ENCODE measurements at places on chromosomes 2 and 18. TPM values are rescaled to one million over a fixed set of nuclear protein-coding genes. Genes with fewer than 3 reads are reported as not detected.

DNA sequence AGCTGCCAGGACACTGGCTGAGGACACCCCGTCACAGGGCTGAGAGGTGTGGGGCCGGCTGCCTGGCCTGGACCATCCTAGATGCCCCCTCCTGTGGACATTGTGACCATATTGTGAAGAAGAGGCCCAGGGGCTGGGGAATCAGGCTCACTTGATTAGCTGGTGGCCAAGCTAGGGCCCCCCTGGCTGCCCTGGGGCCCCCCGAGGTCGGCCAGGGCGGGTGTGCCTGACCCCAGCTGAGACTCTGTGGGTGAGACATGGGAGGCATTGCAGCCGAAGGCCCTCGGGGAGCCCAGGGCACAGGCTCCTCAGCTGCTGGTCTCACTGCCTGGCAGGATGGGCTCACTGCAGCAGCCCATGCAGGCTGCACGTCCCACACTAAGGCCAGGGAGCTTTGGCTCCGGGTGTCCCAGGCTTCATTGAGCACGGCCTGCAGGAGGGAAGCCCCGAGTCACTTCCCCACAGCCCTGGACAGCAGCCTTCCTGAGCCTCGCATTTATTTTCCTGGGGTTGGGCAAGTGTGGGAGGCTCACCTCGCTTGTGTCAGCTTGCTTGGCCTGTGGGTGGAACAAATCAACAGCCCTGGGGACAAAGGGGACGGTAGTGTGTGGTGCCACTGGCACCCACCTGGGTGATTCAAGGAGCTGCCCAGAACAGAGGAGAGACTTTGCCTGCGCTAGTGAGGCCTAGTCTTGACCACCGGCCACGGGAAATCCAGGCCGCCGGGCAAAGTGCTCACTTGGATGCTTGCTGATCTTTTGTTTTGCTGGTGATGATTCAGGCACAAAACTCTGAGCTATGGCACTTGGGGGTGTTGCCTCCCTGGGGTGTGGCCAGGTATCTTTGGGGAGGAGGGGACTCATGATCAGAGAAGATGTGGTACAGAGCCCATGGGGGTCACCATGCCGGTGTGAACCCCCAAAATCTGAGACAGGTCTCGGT, 1.3 kb downstream of the GAL3ST2 start:
- no peak for DNase-seq

DNA sequence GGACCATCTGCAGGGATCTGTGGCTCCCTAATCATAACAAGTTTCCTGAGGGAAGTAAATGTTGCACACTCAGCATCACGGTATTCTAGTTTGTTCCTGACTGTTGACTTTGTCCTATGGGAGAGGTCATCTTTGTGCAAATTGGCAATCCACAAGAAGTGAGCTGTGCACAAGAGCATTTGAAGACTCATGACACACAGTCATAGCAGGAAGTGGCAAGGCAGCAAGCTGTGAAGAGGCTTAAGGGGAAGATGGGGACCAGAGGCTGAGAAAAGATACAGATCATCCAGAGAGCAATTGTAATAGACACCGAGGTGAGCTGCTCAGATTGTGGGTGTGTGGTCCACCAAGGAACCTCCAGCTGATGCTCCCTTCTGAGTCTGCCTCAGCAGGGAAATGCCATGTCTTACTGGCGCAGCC, 2.7 kb downstream of the TNP1 start:
- DNase-seq: no peak

GRCh38 chr18:70384181-70384790, 95.4 kb downstream of the SOCS6 start:
- DNase-seq: no peak

- no peak for DNase-seq
Observed at GRCh38 chr2:2791031-2791430, 460.0 kb upstream of the MYT1L start.

- peak; percentile 20 for DNase-seq
Observed at GRCh38 chr18:50429207-50429948, 54.5 kb downstream of the SKA1 start.

DNA sequence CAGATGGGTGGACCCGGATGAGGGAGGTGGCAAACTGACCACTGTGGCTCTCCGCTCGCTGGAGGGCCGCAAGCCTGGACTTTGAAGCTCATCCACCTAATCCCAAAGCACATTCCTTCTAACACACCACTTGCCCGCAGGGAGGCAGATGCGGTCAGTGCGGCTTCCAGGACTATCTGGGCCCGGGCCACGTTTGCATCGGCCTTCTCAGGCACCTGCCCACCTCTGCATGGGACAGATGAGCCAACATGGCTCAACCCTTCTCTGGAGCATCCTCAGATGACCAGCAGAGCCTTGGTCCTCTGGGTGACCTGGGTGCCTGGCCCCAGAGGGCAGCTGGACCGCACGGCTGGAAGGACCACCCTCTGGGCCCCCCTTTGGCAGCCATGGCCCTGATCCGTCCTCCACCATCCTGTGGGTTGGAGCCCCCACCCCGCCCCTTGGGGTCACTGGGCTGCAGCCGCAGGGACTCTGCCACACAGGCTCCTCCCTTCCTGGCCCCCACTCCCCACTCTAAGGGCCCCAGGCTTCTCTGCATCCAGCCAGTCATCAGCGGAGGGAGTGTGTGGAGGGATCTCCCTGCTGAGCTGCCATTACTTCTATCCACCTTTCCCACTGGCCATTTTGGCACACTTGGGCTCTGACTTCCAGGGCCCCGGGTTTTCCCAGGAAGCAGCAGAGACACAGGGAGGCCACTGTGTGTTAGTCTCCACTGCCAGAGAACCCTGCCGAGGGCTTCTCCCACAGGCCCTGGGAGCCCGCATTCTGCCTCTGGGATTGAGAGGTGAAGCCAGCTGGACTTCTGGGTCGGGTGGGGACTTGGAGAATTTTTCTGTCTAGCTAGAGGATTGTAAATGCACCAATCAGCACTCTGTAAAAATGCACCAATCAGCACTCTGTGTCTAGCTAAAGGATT, 12.3 kb downstream of the HDAC4 start:
- no peak for DNase-seq

GRCh38 chr2:231710799-231711676, 2.7 kb downstream of the PTMA start:
- DNase-seq: no peak

The LIMS4 gene
- 1.1 TPM for polyA plus RNA-seq

The DAW1 gene
- polyA plus RNA-seq: 0.50 TPM

Data from renal pelvis (tissue), 12 donors.